ENCODE measurements at places on chromosomes 4 and X.

DNA sequence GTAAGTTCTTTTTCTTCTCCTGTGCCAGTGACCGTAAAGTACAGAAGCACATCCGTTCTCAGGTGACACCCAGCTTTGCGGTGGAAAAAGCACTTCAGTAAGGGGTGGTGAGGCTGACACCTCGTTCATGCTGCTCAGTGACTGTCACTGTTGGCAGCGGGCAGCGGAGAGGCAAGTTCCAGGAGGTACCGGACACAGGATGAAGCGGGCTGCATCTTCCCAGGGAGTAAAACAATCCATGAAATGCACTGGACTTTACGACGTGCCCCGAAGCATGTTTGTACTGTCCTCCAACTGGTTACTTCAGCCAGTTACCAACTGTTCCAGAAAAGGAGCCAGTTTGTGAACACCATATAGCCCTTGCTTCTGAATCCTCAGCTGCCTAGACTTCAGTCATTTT, 110.7 kb downstream of the ZNF827 start:
- DNase-seq, result no peak

GRCh38 chr4:18057821-18058533, 36.4 kb upstream of the LCORL start:
- DNase-seq, result no peak

DNA sequence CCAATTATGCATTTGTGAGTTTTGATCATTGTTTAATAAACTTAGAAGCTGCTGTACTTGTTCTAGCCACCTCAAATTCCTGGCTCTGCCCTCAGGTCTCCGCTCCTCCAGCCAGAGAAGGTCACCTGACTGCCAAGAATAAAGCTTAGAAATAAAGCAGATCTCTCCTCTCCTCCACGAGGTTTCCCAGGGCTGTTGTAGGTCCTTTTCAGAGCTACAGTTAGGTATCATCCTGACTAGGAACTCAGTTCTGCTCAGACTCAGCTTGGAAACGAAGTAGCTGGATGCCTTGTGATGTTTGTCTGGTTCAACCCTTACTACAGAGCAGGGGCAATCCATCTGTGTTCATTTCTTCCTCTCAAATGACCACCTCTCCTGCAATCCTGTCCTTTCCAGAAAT, 79.1 kb upstream of the RAPGEF2 start:
- DNase-seq, result no peak

DNA sequence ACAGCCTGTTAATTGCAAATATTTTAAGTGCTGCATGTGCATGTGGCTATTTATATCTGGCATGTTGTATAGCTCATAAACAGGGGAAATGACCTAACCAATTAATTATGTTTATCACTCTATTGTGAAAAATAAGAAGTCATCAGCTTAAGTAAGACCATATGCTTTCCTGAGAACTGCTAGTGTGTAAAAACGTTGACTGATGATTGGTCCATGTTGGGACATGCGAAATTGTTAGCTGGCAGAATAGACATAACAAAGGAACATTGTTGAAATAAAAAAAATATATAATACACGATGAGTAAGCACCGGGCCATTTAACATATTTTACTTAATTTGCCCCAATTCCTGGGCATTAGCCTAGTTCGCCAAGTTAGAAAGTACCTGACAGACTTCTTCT, 207.5 kb downstream of the ANK2 start:
- no peak for DNase-seq

DNA sequence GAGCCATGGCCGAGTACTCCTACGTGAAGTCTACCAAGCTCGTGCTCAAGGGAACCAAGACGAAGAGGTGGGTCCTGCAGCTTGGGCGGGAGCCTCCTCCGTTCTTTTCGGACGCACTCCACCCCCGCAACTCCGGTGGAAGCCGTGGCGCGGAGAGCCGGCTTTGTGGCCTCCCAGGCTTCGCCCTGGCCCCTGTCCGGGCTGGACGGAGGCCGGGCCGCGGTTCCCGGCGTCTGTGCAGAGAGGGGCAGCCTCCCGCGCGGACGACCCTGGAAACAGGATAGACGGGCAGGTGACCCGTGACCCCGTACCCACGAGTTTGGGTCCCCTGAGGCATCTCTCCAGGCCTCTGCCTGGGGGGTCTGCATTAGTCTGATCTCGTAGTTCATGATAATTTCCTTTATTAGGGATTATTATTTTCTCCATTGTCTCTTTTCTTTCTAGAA, 356 bp downstream of the FRG1 start:
- DNase-seq, result peak; percentile 5

GRCh38 chr4:78901882-78902281, 37.4 kb downstream of the PAQR3 start:
- no peak for DNase-seq

GRCh38 chrX:48003758-48004457, at the start of gene ZNF182:
Gene ZNF182 (minus strand): TSS chrX:48003989. CDS start chrX:48002609, 1,380 bp downstream.
- DNase-seq, result peak; percentile 85

DNA sequence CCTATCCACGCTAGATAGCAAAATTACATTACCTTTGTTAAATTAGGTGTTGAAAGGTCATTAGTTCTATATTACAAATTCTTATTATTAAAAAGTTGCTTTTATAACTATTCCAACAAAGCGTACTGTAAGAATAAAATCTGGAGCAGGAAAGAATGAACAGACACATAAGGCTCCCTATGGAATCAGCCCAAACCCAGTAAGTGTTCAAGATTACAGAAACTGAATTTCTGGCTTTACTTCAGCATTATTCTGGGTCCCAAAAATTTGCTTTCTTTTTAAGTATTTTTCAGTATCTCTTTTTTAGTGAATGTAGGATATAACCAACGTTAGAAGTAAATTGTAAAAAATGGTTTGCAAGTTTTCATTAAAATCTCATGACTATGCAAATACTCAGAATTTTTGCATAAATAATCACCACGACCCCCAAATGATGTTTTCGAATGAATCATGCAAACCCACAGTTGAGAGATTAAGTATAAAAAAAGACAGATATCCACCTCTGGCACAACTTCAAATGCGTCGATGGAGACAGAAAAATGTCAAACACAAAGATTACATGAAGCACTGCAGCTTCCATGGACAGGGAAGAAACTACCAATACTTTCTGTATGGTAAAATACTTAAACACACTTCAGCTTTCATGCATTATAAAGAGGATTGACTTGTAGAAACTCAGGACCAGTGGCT, 238.5 kb downstream of the RASL11B start:
- DNase-seq, result peak; percentile 72

DNA sequence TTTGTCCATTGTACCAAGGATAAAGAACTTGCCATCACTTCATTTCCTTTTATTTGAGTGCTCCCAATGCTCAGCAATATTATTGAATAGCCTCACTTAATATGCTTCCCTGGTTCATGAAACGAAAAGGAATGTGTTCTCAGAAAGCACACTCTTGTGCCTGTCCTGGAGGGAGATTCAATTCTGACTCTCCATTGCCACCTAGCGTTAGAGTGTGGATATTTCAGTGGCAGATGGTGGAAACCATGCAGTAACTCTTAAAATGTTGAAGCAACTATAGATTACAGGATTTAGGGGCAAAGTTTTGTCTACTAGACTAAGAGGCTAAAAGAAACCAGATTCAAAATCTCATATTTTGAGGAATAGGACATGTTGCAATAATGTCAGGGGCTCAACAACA, 36.0 kb downstream of the GAB3 start:
- no peak for DNase-seq

GRCh38 chrX:20499763-20500162, 233.1 kb upstream of the RPS6KA3 start:
- DNase-seq, result no peak

DNA sequence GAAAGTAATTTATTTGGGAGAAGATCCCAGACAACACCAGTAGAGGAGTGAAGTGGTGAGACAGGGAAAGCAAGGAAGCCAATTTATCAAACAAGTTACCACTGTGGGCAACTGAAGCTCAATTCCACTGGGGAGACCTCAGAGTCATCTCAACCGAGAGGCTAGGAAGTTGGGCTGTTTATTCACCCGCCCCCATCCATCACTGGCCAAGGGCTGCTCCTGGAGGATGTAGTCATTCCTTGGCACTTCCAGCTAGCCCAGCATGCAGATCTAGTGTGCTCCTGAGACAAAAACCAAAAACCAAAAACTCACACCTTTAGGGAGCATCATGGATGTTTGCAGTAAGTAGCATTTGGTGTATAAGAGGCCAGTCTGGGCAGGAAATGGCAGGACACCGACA, 47.0 kb downstream of the RAI2 start:
- DNase-seq, result no peak

DNA sequence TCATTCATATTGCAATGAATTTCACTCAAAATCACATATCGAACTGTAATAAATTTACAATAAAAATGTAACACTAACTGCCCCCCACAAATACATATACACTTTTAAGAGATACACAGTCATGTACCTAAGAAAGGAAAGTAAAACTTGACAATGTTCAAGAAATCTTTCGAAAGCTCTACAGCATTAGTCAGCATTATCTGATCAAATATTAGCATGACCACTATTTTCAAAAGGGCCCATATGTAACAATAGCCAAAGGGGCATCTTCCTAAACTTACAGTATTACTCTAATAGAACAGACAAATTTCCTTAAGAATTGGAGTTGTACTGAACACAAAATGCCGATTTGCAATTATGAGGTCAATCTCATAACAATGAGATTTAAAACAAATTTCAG, 51.8 kb downstream of the STX18 start:
- no peak for DNase-seq

DNA sequence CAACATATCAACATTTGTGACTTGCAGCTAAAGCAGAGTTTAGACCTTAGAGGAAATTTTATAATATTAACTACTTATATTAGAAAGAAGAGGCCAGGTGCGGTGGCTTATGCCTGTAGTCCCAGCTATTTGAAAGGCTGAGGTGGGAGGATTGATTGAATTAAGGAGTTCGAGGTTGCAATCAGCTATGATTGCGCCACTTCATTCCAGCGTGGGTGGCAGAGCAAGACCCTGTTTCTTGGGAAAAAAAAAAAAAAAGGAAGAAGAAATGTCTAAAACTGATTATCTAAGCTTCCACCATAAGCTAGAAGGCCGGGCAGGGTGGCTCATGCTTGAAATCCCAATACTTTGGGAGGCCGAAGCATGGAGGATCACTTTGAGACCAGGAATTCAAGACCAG, 42.0 kb upstream of the USP9X start:
- no peak for DNase-seq

DNA sequence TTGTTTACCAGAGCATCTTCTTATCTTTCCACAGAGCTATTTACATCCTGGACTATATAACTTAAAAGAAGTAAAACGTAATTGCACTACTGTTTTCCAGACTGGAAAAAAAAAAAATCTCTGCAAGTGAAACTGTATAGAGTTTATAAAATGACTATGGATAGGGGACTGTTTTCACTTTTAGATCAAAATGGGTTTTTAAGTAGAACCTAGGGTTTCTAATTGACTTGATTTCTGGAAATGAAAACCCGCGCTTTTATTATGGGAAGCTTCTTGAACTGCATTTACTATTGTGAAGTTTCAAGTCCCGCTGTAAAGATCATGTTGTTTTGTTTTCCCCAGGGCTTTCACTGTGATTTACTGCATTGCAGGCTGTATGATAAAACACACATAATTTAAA, 162.7 kb downstream of the STIM2 start:
- DNase-seq, result no peak

DNA sequence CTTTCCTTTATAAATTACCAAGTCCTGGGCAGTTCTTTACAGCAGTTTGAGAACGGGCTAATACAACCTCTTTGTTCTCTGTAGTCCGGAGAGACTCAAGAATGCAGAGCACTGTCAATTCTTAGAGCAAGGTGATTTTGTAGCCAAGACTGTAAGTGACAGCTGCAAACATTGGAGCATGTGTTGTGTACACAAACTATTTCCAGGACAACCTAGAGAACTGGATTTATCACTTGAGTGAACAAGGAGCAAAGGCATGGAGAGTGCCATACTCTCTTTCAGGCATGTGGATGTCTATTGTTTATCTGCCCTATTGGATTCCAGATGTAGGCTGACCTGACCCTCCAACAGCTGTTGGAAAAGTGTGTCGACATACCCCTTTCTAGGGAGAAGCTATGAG, 153.9 kb downstream of the SPANXN3 start:
- DNase-seq, result peak; percentile 9

- no peak for DNase-seq
Measured at GRCh38 chrX:103215425-103215991, 600 bp downstream of the BEX4 start.

DNA sequence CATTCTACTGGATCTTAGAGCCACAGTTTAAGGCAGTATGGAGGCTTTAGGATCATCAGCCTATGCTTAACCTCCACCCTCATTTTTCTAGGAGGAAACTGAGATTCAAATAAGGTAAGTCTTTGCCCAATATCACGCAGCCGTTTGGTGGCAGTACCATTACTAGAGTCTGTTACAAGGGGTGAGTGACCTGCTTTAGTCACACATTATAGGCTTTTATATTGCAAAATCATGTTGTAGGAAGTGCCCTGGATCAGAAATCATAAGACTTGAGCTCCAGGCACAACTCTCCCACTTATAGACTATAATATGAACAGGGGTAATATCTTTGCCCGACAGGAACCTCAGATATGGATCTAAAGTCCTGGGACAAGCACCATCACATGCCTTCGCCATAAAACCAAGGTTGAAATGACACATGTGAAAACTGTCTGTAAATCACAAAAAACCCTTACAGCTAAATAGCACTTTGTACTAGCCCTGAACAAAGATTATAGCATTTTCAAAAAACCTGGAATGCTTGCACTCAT, 19.2 kb downstream of the HPSE start:
- no peak for DNase-seq

DNA sequence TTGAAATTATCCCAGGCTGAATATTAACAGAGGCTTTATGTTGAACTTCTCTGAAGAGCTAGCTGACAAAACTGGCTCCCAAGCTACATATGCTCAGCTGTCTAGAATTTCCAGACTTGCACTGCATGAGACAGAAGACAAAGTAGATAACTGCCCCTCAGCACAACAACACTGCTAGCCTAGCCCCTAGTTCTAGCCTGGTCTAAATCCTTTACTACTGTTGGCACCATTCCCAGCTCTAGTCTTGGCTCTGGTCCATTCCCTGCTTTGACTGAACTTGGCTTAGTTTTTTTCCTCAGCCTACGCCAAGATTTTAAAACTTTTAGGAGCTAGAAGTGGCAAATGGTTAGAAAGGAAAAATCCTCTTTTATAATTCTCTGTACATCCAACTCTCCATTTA, 7.6 kb upstream of the OPHN1 start:
- peak; percentile 60 for DNase-seq

GRCh38 chr4:186485561-186486062, 69.8 kb downstream of the MTNR1A start:
- DNase-seq, result peak; percentile 26

DNA sequence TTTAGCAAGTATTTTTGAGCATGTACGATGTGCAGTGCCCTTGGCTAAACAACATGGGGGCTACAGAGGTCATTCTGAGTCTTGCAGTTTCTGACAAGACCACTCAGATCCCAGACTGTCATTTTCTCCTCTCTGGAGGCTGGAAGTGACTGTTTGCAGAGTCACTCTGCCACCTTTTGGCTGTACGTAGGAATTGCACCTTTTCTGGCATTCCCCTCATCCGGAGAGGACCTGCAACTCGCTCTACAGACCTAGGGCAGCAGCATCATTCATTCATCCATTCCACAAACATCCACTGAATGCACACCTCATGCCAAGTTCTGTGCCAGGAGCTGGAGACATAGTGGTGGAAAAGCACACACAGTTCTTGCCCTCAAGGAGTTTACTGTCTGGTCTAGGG, 160.4 kb upstream of the GPR101 start:
- DNase-seq, result peak; percentile 11

- no peak for DNase-seq
Measured at GRCh38 chr4:1612278-1613098, 71.6 kb downstream of the FAM53A start.
